ENCODE measurements at places on chromosomes 5 and 9.
A peak's percentile ranks its signal among the peaks of the same experiment; 100 is the strongest.

DNA sequence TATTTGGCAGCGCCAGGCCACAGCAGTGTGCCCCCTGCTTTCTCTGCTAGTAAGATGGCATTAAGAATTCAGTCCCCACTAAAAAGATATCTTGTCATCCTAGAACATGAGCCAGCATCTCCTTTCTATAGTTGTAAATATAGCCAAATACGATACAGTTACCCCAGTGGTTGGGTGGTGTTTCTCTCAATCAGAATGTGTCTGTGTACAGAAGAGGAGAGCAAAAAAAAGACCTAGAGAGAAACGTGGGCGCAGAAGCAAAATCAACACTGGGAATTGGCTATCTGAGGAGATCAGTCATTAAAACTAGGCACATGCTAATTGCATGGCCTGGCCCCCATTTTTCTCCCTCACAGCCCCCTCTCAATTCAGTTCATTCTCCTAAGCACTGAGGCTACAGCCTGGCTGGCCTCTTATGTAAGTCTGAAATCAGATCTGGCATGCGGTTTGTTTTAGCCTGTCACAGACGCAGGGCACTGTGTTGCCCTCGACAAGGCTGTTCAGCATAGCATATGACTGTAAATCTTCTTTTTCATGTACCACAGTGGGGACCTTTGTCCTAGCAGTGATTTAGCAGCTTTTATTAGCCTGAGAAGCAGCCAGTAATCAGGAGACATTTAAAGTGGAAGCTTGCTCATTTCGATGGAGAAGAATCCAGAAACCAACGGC is 57.8 kb downstream of the RORB start:
- DNase-seq = peak; percentile 40

- no peak for DNase-seq
These were observed 182.2 kb downstream of the TMC1 start for GRCh38 chr9:72703574-72703973.

DNA sequence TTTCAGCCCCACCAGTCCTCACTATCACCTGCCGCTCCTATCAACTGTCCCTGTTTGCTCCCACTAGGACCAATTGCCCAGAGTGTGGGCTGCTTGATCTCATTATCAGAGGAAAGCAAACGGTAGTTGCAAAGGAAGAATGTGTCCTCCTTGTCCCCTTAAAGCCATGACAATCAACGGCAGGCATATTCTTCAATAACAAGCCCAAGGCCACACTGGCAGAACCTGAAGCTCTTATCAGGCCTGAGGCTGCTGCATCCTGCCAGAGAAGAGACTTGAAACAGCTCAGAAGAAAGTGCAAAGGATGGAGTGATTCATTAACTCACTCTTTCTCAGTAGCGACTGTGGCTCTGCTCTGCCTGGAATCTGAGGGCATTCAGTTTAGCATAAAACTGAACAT is 39.2 kb upstream of the MAN2A1 start:
- DNase-seq = no peak

GRCh38 chr9:136854113-136854841 is 2.1 kb downstream of the MAMDC4 start:
- no peak for DNase-seq
